GM12865 (cell line): ENCODE measurements at places on chromosomes 1 and 21.

DNA sequence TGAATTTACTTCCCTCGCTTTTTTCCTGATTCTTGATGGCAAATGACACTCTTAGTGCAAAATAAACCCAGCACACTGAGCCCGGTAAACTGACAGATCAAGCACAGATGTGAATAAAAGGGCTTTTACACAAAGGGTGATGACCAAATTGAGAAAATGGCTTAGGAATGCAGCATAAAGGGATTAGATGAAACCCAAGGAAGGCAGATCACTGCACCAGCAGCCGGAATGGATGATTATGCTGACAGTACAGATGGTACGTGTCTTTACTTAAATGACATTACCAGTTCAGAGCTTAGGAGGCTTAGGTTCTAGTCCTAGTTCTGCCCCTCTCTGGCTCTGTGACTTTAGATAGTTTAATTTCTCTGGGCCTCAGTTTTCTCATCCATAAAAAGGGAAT is 12.0 kb downstream of the PKP1 start:
- no peak for DNase-seq

GRCh38 chr1:3668585-3669300 is 16.4 kb downstream of the TP73 start:
- DNase-seq, result no peak

- peak; percentile 3 for DNase-seq
Observed at GRCh38 chr1:231338270-231339128, at the start of gene SPRTN. SPRTN (plus strand) TSS chr1:231338293; CDS start chr1:231338384, 91 bp downstream.

- peak; percentile 55 for DNase-seq
Observed at GRCh38 chr21:44800971-44801467, 601 bp downstream of the UBE2G2 start.
